NCI-H446 (cell line): ENCODE measurements at places on chromosomes 1 and 21.

GRCh38 chr1:60229821-60230220, 156.3 kb upstream of the C1orf87 start:
- no peak for DNase-seq

DNA sequence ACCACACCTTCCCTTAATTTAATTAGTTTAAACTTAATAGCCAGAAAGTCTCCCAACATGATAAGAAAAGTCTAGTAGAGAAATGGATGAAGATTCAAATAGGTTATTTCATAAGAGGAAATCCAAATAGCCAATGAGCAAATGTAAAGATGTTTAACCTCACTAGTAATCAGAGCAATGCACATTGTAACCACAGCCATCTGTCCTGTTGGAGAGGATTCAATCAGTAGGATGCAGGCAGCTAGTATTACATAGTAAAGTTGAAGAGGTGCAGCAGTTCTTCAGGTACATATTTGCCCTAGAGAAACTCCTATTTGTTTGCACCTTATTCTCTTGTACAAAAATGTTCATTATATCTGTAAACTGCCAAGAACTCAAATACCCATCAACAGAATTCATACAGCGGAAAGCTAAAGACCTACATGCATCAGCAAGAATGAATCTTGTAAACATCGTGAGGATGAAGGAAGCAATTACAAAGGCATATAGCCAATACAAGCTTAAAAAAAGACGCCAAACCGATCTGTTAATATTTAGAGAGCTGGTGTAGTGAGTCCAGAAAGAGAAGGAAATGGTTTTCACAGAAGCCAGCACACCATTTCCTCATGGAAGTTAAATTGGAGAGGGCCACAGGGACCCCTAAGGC, 27.9 kb downstream of the DIP2A start:
- no peak for DNase-seq

DNA sequence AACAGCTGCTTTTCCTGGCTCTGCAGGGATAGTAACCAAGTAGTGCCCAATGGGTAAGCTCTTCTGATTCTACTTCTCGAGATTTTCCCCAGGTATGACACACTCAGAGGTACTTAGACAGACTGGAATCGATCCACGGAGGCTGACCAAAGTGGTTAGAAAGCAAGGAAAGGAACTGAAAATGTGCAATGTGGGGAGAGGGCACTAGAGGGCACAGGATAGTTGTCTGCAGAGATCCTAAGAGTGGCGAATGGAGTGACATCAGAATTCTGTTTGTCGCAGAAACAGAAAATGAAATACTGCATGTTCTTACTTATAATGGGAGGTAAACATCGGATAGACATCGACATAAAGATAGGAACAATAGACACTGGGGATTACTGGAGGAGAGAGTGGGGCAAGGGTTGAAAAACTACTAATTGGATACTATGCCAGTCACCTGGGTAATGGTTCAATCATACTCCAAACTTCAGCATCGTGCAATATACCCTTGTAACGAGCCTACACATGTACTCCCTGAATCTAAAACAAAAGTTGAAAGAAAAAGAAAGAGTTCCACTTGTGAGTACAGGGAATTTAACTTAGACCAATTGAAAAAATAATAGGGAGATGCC, 23.3 kb downstream of the CYP2J2 start:
- no peak for DNase-seq

DNA sequence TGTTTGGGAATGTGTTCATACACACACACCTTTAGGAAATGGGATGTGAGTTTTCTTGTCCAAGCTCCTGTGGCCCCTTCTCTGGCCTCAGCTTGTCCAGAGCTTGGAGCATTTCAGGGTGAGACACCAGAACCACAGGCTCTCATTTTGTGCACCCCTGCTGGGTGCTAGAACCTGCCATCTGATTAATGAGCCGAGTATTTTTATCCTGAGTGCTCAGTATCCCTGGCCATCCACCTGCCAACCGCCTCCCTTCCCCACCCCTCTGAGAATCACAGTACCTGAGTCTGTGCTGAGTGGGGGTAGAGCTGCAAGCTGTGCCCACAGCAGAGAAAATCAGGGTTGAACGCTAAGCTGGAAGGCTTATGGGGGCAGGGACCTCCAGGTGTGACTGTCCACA, 1.4 kb downstream of the CASQ1 start:
- no peak for DNase-seq

DNA sequence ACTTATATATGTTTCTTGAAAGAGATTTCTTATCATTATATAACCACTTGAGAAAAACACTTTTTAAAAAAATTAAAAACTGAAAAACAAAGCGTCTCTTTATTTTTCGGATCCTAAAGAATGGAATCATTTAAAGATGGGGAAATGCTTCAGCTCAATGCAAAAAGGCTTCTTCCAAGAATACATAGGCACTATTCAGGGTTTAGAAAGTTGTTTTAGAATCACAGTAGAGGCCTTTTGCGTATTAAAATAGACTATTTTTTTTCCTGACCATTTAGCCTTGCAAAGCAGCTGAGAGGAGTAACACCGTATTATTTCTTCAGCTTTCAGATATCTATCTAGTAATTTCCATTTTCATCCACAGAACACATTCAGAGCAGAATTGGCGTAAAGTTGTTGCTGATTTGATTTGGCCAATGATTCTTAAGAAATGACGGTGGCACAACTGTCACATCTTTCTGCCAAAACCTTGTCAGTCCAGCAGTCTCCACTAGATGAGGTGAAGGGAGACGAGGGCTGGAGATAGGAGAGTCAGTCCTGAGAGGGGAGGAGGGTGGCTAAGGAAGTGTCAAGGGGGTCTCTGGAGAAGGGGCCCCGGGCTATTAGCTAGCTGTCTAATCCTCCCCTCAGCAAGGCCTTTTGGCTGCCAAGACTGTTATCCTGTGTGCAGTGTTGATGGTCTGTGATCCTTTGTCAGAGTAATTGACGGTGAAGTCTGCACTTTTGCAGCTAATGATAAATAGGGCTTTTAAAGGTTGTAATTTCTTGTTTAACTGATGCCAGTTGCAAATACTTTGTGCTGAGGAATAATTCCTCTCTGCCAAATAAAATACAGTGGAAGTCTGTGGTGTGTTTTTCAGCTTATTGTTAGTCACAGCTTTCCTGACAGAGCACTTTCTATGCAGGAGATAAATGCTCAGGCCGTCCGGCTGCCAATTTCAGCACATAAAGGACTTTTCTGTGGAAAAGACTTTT, 34.7 kb downstream of the PRRX1 start:
- peak; percentile 79 for DNase-seq

GRCh38 chr1:56535939-56536338, 43.4 kb downstream of the PLPP3 start:
- DNase-seq: no peak

- no peak for DNase-seq
Measured at GRCh38 chr1:30104551-30104950, 618.8 kb downstream of the MATN1 start.

DNA sequence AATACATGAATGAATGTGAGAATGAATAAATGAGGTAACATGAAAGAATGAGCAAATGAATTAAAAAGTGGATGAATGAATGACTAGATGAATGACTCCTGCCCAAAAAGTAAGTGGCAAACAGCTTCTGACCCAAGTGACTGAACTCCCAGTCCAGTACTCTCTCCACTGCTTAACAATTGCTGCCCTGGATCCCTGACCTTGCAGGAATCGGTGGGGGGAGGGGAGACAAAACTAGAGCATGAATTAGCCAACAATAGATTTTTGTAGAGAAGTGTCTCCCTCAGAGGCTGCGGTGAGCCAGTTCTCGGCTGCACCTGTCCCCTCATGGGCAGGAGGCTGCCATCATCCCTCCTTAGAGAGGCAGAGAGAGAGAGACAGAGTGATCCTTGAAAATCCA, 5.9 kb upstream of the GRIK3 start:
- no peak for DNase-seq

- no peak for DNase-seq
Measured at GRCh38 chr1:97781762-97782337, 139.0 kb downstream of the DPYD start.
